ENCODE measurements at places on chromosomes 11 and 22.

DNA sequence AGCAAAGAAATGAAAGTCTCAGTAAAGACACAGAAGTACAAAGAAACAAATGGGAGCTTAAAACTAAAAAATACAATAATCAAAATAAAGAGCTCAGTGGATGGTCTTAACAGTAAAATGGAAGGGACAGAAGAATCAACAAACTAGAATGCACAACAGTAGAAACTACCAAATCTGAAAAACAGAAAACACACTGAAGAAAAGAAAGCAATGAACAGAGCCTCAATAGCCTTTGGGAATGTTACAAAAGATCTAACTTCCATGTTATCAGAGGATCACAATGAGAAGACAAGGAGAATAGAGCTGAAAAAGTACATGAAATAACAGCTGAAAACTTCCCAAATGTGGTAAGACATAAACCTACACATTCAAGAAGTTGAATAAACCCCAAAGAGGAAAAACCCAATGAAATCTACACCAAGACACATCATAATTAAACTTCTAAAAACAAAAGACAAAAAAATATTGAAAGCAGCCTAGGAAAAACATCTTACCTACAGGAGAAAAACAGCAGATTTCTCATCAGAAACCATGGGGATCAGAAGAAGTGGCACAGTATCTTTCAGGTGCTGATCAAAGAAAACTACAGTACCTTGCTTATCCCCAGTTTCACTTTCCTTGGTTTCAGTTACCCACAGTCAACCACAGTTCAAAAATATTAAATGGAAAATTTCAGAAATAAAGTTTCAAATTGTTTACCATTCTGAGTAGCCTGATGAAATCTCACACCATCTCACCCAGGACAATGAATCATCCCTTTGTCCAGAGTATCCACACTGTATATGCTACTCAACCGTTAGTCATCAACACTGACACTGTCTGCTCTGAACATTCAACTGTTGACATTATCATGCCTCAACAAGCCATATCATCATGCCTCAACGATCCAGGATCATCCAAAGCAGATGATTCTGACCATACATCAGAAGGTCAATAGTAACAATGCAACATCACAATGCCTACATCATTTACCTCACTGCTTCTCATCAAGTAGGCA, 22.2 kb downstream of the RRAS2 start:
- DNase-seq: no peak

- DNase-seq: no peak
These were observed 3.9 kb upstream of the NUP160 start for GRCh38 chr11:47852053-47852452.

GRCh38 chr11:12512826-12513395, 135.5 kb downstream of the PARVA start:
- no peak for DNase-seq

DNA sequence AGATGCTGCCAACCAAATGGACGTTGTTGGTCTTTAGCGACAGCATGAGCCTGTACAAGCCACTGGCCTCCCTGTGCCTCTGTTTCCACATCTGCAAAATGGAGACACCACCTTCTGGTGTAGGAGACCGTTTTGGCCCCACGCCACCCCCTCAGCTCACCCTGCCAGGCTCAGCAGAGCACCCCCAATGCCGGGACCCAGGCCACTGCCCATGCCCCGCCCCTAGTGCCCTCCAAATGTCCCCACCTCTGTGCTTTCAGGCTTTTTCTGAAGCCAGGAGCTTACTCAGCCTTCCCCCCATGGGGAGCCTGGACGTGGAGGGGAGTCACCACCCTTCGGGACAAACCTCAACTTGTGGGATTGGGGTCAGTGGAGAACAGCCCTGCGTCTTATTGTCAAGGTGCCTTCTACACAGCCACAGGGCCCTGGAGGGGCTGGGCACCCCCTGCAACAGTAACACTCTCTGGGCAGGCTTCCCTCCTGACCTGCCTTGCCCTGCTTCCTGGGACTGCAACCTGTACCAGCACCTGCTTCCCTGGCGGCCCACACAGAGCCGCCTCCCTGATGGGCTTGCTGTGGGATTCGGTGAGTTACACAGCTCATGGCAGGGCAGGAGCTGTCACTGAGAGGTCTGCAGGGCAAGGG, 24.6 kb upstream of the RTL6 start:
- DNase-seq: no peak

DNA sequence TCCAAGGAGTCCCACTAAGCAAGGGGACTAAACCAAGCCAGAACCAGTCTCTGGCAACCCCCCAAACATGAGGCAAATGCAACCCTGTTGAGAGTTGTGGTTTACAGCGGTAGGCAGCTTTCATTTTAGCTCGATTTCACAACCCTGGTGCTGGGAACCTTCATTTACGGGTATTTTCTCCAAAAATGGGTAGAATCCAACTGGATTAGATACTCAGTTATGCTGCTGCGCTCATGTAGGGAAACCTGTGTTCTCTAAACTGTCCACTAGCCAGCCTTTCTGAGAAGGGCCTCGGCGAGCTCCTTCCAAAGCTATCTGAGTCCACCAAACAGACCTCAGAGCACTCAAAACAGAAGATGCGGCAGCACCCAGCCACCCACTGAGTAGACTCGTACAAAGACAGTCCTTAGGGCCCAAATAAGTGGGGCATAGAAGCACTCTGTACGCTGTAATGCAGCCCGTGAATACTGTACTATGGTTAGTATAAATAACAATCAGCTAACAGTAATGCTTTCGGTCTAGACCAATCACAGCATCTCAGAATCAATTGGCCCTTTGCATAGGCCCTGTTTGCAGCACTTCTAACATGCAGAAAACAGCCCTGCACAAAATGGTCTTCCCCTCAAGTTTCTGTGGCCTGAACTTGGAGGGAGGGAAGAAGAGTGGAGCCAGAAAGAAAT, 104.7 kb downstream of the ETS1 start:
- DNase-seq: no peak

DNA sequence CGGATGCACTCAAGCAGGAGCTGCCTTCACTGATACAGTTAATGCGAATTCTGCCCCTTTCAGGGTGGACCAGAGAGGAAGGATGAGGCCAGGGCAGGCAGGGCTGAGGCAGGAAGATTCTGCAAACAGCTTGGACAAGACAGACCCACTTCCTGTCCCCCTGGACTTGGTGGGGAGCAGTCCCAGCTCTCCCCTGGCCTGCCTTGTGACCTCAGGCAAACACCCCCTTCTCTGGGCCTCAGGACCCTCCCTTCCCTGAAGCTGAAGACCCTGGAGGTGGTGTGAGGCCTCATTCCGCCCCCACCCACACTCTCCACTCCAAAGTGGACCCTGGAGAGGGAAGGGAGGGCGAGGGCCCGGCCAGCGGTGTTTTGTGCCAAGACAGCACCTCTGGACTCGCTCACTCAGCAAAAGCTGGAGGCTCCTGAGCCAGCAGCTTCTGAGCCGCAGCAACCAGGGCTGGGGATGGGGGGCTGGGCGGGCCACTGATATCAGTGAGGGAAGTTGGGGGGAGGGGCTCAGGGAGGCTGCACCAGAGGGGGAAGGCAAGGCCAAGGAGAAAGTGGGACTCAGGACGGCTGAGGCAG, 8.5 kb downstream of the RAB3IL1 start:
- no peak for DNase-seq

DNA sequence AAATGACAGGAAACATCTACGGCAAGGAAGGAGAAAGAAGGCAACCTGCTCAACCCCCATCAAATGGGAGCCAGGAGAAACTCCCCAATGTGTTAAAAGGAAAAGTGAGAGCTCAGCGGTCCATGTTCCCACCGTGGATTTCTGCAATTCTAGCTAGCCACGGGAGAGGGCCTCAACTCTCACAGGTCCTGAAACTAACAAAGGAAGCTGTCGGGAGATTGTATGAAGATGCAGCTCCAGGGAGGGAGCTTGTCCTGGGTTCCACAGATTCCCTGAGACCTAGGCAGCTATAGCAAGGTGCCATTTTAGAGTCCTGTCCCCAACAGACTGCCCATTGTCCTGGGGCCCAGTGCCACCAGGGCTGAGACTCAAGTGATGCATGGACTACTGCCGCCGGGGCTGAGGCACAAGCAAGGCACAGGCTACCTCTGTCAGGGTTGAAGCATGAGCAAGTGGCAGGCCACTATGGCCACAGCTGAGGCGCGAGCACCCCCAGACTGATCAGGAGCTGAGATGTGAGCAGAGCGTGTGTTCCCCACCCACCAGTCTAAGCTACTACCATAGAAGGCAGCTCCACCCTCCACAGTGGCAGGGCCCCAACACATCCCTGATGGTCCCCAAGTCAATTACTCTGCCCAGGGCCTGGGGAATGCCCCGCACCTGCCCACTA, 31.3 kb downstream of the RSF1 start:
- no peak for DNase-seq

DNA sequence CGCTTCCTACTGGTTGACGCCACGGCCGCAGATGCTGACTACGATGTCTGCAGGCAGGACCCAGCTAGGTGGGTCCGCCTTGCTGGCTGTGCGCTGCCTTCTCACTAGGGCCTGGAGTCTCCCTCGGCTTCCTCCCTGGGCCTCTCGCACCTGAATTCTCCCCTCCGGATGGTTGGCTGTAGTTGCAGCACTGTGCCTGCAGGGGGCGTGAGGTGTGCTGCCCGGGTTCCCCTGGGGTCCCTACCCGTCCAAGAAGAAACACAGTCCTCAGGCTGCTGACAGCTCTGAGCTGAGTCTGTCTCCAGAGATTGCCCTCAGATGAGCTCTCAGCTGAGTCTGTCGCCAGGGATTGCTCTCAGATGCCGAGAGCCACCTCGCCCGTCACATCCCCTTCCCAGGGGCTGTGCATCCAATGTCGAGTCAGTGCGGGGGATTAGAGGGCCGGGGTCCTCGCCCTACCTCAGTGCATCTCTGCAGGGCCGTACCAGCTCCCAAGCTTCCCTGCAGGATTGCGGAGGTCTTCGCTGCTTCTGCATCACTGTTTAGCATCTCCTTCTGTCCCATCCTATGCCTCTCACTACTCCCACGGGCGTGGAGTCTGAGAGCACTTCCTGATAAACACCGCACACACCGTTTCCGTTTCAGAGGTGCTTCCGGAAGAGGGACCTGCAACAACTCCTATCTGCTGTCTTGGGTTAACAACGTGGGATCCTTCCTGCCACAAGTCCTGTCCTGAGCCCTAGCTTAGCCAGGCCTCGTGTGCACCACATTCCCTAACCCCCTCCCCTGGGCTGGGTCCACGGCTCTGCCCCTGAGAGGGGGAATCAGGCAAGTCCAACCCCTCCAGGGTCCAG, 196.9 kb downstream of the CSNK2A3 start:
- no peak for DNase-seq

GRCh38 chr11:17421781-17422180, 33.3 kb upstream of the KCNJ11 start:
- no peak for DNase-seq

GRCh38 chr22:26679003-26679629, 21.7 kb downstream of the MIAT start:
- no peak for DNase-seq

GRCh38 chr11:69671734-69672465, 3.3 kb downstream of the LTO1 start:
- no peak for DNase-seq

GRCh38 chr11:65212226-65212801, 30.6 kb downstream of the CAPN1 start:
- peak; percentile 24 for DNase-seq

DNA sequence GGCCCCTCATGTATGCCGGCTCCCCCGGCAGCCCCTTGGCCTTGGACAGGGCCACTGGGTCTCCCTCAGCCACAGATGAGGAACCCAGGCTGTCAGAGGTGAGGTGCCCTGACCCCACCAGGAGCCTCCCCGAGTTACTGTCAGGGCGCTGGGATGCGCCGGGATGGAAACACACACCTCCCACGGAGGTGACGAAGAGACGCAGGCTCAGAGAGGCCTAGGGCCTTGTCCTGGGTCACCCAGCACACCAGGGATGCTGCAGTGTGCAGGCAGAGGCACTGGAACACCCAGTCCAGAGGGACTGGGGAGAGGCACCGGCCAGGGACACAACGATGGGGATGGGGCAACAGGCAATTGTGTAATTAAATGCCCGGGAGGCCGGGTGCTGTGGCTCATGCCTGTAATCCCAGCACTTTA, 81.2 kb upstream of the PRR5 start:
- DNase-seq: no peak

- no peak for DNase-seq
These were observed 25.2 kb upstream of the MICALL1 start for GRCh38 chr22:37880668-37881440.

DNA sequence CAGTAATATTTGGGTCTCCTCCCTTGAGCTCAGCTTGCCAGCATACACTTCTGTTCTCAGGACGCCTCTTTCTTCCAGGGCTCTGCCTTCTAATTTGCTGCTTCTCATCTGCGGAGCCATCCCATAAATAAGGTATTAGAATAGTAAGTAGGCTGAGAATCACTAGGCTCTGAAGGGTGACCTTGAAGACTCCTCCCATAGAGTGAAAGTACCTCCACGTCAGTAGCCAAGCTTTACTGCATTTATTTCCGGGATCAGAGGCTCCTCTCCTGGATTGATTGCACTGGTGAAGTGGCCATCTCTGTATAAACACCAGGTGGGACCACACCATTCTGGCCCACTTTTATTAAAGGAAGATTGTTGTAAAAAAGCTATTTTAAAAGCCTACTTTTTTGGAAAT, 315.5 kb downstream of the FAT3 start:
- no peak for DNase-seq

- no peak for DNase-seq
These were observed 110.2 kb downstream of the RASSF10 start for GRCh38 chr11:13119361-13119760.

GRCh38 chr11:2105511-2105910, 33.7 kb downstream of the IGF2 start:
- DNase-seq: no peak

DNA sequence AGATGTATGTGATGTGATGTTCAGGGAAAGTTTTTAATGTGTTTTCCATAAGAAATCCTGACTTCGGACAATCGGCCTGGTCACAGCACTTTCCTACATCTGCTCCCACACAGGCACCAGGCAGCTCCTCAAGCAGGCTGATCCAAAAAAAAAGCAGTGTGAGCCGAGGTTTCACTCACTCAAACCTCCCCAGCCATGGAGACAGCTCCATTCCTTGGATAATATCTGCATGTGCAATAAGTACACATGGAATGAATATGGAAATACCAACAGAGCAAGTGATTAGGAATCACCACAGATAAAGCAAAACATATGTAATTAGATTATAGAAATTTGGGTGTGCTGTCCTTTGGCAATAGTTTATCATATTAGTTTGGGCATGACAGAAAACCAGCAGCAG, 88.8 kb upstream of the API5 start:
- no peak for DNase-seq

DNA sequence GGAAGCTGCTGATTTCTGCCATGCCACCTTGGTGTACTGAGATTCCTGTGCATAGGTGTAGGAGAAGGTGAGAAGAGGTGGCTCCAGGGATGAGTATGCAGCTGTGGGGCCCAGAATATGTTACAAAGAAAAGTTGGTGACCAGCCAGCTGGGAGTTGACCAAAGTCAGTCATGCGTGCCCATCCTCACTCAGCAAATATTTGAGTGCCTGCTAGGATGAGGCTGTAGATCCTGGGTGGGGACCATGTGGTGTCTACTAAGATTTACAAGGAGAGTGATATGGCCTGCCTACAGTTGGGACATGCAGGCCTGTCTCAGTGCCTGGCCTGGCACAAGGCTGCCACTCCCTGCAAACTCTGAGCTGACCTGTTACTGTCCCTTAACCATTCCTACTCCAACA, 19.4 kb downstream of the RNF185 start:
- DNase-seq: no peak

GRCh38 chr22:18050065-18050464, 25.7 kb upstream of the MICAL3 start:
- DNase-seq: no peak

GRCh38 chr11:73496134-73496533, 101.8 kb downstream of the FAM168A start:
- no peak for DNase-seq
